GM13977 (cell line): ENCODE measurements at places on chromosomes 2 and 18.

DNA sequence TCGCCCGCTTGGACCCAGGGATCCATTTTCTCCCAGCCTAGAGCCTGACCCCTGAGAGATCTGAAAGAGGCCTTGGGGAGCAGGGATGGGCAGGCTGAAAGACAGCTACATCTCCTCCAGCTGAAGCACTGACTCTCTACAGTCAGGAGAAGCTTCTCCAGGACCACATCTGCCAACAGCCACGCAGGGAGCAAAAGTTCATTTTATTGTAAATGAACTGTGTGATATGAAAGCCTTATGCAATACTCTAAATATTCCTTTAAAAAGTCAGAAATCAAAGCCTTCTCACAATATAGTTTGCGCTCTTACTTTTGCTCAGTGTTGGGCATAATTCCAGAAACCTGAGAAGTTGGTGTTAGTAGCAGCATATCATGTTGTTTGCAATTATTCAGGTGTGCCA lies 428.9 kb upstream of the RAB6C start:
- DNase-seq, result no peak

DNA sequence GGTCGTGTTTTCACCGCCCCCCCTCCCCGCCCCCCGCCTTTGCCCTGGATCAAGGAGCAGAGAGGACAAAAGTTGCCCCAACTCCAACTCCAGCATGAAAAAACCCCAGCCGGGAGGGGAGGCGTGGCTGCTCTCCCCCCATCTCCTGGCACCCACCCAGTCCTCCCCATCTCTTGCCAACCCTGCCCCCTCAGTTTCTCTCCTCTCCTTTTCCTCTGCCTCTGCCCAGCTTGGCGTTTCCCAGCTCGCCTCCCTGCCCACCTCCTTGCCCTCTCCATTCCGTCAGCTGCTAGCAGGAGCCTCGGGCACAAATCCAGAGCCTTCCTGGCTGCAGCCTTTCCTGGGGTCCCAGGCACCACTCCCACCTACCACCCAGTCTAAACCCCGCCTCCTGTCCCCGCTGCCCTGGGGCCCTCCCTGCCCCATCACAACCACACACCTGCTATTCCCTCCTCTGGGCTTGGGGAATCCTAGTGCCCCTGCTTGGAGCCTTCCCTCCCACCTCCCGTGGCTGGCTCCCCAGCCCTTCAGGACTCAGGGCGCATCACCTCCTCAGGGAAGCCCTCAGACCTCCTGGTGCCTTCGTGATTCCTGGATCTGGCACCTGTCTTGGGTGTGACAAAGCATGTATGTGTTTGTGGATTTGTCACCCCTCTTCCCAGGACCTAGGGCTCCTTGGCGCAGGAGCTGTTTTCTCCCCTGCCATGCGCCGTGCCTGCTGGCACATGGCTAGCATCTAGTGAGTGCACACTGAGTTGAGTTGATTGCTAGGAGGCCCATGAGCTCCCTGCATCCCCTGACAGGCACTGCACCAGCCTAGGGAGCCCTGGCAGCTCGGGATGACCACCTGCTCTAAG lies 209.1 kb downstream of the TFCP2L1 start:
- DNase-seq, result no peak

GRCh38 chr2:198518935-198519334 lies 714.5 kb downstream of the PLCL1 start:
- DNase-seq, result peak; percentile 2

GRCh38 chr2:113828049-113828742 lies 61.7 kb upstream of the ACTR3 start:
- DNase-seq, result no peak

- no peak for DNase-seq
Measured at GRCh38 chr2:11589316-11589940, 55.6 kb downstream of the GREB1 start.

DNA sequence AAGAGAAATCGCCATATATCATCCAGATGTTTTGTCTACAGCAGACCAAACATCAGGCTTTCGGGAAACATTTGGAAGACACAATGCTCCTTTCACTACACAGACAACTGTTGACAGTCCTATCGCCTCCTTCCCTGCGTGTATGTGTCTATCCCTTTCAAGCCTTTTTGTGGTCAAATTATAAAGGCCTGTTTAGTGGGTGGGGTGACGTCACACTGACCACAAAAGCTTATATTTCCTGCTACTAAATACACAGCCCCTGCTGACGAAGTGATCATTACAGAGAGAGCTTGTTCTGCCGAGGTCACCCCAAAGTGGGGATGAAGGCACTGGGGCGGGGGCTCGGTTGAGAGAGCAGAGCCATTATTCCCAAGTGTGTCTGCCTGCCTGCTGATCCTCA lies 302.7 kb upstream of the TNP1 start:
- no peak for DNase-seq

DNA sequence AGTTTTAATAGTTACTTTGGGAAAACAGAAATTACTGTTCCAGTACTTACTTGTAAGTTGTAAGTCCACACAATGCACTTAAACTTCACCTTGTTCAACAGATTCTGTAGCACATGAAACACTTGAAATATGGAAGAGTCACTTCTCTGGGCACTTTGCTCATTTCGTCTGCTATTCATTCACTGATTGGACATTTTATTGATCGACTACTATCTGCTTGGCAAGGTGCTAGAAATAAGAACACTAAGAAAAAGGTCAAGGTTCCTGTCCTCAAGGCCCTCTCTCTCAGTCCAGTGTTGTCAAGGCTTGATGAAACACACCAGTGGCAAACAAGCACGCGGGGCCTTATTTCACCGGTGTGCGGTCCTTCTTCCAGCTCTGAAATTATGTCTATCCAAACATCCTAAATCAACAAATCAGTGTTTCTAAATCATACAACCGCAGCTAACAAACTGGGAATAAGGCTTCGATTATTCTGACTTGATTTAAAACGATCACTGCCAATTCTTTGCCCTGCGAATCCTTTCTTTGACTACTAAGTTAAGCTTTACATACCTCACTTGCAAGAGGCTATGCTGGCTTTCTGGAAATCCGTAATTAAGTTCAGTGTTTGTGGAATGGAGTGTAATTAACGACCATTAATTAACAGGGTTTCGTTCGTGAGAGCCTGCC lies 780 bp upstream of the ITGAV start:
- DNase-seq, result peak; percentile 11
